ENCODE measurements at places on chromosomes 1 and 21.

- DNase-seq: no peak
Measured at GRCh38 chr21:41432562-41433460, 6.8 kb downstream of the MX1 start.

DNA sequence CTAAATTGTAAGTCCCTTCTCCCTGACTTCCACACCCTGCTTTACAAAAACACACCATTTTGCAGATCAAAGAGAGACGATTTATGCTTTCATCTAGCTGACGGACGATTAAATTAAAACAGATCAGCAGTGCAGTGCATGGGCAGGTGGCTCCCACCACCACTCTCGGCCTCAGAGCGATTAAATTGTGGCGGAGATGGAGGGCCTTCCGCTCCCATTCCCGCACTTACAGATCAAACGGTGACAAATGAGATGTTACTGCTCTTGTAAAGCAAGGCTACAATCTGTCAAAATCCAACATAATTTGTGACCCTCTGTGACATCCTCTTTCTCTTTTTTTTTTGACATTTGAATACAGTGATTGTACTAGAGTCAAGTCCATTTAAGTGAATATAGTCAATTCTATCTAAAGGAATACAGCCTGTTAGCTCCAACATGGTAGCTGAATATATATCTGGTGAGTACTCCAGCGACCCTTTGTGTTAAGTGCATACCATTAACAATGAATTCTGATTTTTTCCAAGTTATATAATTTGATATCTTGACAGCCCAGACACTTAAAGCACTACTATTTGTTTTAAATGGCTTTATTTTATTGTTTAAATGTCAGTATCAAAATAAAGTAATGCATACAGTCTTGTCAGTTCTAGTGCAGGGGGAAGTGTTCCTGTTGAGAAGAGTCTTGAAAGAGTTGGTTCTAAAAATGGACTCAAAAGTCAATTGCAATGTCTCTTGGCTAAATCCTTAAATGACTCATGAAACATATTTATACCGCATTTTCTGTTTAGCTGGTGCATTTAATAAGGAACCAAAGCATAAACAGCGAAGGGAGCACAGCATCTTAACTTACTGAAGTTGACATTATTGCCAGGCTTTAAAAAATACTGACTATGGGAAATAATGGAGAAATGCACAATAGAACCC lies 109.0 kb downstream of the ESRRG start:
- no peak for DNase-seq

GRCh38 chr1:160662910-160663309 lies 16.1 kb upstream of the SLAMF1 start:
- no peak for DNase-seq

DNA sequence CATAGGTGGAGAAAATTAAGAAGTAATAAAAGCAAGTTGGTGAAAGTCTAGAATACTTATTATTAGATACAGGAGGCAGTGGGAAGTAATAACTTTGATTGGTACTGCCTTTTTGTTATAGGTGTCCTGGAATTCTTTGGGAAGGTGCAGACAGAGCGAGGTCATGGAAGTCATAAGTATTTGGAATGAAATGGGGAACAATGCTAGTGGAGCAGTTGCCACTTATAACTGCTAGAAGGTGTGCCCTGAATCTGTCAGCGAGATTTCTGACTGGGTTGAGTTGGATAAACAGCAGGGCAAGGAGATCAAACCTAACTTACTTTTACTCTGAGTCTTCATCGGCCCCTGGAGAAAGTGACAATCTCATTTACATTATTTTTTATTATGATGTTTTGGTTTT lies 69.6 kb downstream of the LHX9 start:
- no peak for DNase-seq

DNA sequence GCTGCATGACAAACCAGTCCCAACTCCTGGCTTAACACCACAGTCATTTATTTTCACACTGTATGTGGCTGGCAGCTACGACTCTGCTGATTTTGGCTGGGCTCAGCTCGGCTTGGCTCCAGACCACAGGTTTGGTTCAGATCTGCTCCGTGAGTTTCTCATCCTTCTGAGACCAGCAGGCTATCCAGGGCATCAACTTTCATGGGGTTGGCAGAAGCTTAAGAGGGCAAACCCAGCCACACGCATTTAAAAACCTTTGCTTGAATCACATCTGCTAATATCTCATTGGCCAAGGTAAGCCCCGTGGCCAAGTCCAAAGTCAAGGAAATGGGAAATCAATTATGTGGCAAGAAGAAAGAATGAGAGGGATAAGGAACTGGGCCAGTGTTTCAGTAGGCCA lies 574.2 kb downstream of the MATN1 start:
- DNase-seq: no peak

- peak; percentile 64 for DNase-seq
Measured at GRCh38 chr1:98221923-98222322, 301.1 kb upstream of the DPYD start.

GRCh38 chr1:66468722-66469121 lies 65.2 kb upstream of the SGIP1 start:
- no peak for DNase-seq

GRCh38 chr1:97797403-97798183 lies 123.2 kb downstream of the DPYD start:
- no peak for DNase-seq

DNA sequence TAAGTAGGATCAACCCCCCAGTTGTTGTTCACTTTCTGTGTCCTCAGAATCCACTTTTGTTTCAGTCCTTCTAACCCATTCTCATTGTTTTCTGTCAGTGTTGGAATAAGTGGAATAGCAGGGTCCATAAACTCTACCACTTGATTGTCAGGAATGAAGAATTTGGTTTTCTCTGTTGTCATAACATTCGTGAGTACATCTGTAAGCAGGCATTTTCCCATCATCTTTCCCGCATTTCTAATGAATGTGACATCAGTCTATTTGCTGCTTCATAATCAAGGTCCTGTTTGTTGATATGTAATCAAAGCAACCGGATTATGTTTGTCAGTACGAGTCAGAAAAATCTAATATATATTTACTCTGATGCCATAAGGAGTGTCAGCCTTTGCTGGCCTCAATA lies 147.1 kb downstream of the KIF26B start:
- DNase-seq: no peak

DNA sequence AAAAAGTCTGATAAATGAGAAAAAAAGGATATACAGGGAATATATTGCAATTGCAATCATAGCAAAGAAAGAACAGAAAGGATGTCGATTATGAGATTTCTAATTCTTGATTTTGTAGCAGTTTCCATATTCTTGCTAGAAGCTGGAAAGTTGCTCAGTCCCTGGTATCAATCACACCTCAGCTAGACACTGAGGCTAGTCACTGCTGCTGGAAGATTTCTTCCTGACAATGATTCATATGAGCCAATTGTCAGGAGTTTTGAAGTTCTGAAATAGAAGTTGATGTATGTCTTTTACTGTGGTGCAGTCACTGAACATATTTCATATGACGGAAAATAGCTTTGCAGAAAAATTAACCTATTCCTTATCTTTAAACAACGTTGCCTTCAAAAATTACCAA lies 208.4 kb upstream of the C1orf105 start:
- no peak for DNase-seq

DNA sequence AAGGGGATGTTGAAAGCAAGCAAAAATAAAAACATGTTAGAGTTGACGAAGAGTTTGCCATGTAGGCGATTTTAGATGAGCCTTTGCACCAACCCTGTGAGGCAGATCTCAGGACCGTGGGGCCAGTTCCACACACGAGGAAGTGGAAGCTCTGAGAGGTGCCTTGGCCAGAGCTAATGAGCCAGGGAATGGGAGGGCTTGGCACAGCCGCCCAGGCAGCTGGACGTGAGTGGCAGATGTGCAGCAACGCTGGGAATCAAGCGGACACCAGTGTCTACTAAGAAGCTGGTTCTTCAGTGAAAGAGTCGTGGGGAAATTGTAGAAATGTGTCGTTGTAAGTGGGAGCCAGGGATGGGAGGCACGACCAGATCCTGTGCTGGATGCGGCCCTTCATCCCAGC lies 58.9 kb upstream of the COL6A1 start:
- DNase-seq: no peak

DNA sequence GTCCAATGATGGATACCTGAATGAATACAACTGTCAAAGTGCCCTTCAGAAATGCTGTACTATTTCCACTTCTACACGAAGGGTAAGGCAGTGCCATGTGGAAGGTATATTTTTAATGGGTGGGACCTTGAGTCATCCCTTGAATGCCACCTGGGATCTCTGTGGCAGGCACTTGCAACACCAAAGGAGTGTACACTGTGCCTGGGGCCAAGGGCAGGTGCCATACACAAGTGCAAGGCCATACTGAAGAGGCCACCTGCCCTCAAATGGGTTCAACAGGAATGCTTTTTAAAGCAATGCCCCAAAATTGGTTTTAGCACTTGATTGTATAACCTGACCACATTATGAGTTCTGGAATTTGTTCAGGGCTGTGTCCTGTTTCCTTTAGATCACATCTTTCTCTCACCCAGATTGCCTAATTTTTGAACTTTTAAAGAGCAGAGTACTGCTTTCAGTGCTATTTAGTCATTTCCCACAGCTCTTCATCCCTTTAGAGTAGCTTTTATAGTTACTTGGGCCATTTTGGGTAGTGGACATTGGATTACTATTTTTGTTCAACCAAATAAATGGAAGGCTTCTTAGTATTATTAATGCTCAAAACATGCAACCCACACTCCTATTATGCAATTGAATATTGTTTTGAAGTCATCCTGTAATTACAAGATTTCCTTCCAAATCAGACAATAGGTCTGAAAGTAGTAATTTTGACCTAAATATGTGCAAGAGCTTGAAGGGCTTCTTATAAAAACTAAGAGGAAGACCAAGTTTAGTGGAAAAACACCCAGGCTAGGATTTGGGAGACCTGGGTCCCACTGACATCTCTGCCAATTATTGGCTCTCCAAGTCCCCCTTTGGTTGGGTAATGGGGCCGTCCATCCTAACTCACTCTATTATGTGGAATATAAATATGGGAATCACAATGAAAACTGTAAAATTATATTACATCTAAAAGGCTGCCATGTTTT lies 57.2 kb downstream of the LEPR start:
- DNase-seq: no peak

DNA sequence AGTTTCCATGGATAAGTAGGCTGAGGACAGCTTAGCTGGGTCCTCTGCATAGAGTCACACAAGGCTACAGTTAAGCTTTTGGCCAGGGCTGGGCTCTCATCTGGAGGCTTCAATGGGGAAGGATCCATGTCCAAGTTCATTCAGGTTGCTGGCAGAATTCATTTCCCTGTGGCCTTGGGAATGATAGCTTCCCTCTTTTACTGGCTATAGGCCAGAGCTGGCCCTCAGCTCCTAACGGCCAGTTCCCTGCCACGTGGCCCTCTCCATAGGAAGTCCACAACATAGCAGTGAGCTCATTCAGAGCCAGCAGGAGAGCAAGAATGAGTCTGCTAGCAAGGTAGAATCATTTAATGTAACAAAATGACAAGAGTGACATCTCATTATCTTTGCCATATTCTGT lies 15.1 kb upstream of the PODN start:
- DNase-seq: no peak

DNA sequence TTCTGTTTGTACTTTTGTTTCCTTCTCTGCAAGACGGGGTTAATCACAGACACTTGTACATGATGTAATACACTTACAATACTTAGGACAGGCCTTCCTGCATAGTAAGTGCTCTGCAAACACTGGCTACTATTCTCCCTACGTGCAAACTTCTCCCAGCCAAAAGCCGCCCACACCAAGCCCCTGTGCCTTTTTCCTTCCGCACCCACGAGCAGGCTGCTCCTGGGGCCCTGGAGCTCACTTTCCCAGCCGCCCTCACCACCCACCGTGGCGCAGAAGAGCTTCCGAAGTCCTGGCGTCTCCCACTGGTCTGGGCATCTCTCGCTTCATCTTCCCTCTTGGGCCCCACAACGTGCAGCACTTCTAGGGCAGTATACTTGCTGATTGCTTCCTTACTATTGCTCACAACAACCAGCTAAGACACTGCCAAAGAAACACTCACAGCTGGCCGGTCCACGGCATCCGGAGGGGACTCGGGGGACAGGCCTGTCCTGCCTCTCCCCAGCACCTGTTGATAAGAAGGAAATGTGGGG lies 22.5 kb upstream of the GPR157 start:
- no peak for DNase-seq

DNA sequence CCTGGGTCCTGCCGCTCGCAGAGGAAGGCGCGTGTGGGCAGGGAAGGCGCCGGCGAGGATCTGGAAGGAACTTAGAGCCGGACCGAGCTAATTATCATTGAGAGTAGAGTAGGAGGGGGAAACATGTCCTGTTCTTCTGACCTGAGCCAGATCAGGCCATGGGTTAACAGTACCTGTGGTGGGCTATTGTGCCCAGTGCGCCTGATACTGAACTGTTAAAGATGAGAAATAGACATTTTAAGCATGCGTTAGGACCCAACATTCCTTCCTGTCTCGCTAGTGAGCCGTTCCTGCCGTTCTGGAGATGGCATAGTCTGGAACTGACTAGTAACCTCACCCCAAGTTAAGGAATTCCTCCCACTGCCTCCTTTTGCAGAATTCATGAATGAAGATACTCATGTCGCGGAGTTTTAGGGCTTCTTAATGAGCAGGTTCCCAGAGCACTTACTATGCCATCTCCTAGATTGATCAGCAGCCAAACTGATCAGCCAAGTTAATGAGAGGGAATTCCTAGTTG lies 870 bp downstream of the STRIP1 start:
- DNase-seq: peak; percentile 27

- DNase-seq: no peak
Measured at GRCh38 chr1:44030605-44031251, 534 bp downstream of the SLC6A9 start.
